GM04503 (cell line): ENCODE measurements at places on chromosomes 16 and 17.

- no peak for DNase-seq
Observed at GRCh38 chr17:77610972-77611521, 347.5 kb upstream of the TNRC6C start.

GRCh38 chr17:76385892-76386786, 1.7 kb downstream of the SPHK1 start:
- DNase-seq: no peak

DNA sequence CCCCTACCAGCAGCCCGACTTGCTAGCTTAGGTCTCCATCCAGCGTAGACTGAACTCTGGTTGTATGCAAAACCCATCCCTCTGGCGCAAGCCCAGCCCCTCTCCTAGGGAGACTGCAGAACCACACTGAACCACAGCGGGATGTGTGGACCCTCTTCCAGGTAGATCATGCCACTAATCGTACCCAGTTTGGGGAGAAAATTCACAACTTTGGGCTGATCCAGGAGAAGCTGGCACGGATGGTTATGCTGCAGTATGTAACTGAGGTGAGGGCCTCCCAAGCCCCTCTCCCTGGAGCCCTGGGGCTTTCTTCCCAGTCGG, 3.2 kb downstream of the ACADVL start:
- DNase-seq: no peak

GRCh38 chr17:1999557-2000251, 25.4 kb downstream of the RTN4RL1 start:
- DNase-seq: no peak

DNA sequence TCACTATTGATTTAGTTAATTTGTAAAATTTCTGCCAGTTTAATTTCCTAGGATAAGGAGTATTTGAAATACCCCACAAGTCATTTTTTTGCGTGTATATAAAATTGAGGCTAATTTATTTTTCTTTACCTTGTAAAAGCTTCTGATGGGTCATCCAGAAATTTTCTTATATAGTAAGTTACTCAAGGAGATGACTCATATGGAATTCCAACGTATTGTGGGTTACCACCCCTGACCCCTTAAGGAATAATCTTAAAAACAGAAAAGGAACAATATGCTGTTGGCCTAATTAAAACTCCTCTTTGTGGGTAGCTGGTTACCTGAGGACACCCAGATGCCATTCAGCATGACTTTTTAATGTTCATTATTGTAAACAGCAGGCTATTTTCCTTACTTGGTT, 13.6 kb downstream of the HEATR6 start:
- no peak for DNase-seq

DNA sequence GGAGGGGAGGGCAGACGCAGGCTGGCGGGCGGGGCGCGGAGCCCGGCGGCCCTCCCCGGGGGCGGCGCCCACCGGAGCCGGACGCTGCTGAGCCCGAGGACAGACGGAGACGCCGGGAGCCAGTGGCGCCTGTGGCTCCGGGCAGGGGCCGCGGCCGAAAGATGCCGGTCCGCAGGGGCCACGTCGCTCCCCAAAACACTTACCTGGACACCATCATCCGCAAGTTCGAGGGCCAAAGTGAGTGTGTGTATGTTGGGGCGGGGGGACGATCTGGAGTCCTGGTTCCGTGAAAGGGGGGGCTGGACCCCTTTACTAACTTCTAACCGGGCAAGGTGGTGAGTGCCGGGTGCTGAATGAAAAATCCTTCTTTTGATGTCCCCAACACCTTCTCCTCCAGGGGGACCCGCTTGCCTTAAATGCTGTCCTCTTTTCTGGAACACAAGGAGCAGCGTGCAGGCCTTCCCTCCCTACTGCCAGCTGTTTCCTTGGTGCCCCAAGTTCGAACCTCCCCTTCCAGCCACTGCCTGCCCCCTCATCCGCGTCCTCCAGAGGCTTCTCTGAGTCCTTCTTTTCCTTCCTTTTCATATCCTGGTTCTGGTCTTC, at the start of gene KCNH6:
Gene KCNH6, plus strand, starts transcription at position 106 of the 603 bp plus-strand sequence. Its CDS starts 56 bp downstream, at position 162.
- DNase-seq: no peak

- no peak for DNase-seq
Observed at GRCh38 chr16:9854675-9855074, 327.6 kb downstream of the GRIN2A start.

DNA sequence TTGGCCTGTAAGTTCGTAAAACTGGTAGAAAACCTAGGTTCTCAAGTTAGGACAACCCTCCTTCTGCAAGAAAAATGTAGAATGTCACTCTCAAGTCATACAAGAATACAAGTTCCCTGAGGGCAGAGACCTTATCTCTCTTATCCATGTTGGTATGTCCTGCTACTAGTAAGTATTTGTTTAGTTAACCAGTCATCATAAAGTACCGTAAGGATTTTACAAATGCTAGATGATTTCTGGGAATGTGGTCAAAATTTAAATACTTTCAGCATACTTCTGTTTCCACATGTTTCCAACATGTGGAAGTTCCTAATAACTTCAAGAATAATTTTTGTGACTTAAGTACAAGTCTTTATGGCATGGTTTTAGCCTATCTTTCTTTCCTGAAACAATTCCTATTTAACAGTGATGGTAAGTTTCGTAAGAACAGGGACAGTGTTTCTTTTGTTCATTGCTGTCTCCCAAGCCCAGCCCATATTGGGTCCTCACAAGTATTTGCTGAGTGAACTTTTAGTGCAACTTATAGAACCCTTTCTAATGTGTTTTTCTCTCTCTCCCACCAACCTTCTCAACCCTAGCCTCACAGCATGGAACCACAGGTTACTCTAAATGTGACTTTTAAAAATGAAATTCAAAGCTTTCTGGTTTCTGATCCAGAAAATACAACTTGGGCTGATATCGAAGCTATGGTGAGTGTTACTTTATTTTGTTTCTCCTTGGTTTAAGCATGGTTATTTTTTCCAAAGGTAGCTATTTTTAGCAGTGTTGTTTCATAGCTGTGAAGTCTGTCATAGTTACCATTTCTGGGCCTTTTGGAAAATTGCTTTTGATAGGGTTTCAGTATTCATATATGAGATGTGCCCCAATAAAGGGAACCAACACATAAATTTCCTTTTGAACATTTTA, 4.5 kb downstream of the NBR1 start:
- peak; percentile 74 for DNase-seq

DNA sequence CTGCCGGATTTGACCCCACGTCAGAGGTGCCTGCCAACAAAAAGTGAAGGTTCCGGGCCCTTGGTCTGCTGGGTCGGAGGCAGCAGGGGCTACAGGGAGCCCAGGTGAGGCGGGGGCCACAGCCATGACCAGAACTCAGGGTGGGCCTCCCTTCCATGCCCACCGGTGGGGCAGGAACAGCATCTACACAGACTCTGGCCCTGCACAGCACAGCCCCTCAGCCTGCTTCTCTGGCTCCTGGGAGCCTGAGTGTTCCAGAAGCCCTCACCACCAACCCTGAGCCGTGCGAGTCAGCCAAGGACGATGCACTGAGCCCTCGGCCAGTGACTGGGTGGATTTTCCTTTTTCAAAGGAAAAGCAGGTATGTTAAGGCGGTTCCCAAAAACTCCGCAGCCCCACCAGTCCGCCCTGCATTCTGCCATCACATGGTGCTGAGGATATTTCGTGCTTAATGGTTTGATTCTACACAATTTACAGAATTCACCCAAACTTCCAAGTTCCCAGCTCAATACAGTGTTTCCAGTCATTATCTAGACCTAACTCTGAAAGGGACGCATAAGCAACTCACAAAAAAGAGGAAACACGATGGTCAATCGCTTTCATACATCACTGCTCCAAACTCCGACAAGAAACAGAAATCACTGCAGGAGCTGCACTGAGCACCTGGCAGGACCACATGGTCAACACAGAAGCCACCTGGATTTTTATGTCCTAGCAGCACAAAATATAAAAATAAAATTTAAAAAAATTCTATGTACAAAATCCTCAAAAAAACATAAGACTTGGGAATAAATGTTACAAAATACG, 19.4 kb upstream of the C16orf95 start:
- DNase-seq: no peak

- peak; percentile 34 for DNase-seq
Observed at GRCh38 chr16:69709456-69710084, 16.8 kb downstream of the NQO1 start.

GRCh38 chr16:22120440-22120839, 28.1 kb downstream of the VWA3A start:
- DNase-seq: no peak

DNA sequence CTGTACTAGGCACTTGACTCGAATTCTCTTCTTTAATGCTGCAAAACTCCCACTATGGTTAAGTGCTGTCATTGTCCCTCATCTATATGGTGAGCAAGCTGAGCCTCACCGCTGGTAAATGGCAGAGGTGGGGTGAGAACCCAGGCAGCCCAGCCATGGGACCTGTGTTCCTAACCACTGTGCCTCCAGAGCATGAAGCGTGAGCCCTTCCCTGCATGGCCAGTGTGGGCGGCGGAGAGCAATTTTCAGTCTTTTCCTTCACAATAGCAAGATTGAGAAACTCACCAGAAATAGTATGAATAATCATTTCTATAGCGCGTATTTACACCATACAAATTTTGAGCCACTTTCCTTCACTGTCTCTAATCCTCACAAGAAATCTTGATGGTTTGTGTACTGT, 9.2 kb downstream of the BFAR start:
- DNase-seq: no peak

DNA sequence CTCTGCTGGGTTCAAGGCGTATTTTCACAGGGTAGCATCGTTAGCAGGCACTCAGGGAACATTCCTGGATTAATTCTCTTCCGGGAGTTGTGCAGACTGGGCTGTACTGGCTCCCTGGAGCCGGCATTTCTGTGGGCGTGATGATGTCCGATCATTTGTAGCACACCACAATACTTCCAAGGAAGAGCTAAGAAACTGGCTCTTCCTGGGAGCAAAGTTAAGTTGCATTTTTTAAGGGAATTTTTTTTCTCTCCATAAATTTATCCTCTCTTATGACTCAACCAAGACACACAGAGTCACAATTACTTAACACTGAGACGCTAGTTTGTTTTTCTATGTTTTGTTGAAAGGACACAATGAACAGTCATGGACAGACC, 211.6 kb upstream of the FOXF1 start:
- no peak for DNase-seq

DNA sequence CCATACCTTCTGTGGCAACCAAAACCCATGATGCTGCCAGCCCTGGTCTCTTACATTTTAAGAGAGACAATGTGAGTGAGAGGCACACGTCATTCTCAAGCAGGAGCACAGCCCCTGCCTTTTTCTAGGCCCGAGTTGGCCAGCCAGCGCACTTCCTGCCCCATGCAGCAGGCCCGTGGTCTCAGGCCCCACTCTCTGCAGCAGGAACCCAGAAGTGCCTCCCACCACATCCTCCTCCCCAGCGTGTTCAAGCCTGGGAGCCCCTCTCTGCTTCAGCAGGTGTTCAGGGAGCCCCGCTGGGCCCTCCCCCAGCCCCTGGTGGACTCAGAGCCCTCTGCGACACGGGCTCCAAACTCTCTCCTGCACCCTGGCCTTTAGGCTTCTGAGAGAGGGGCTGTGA, 30.5 kb downstream of the ITGAE start:
- no peak for DNase-seq

- no peak for DNase-seq
Observed at GRCh38 chr16:57394444-57394843, 10.1 kb upstream of the CCL17 start.
